PC-3 (cell line): ENCODE measurements at places on chromosomes 3 and 15.

DNA sequence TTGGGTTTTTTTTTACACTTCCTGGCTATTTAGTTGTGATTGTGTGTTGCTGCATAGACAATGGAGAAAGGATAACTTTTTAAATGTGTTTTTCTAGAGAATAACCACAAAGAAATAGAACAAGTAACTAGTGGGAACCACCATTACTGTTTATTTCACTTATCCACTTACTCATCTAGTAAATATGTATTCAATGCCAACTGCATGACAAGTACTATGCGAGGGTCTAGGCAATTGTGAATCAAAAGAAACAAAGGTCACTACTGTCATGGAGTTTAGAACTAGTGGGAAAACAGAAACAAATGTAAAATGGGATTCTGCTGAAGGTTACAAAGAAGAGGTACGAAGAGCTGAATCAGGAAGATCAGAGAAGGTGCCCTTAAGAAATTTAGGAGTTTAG, 600.9 kb upstream of the ROBO2 start:
- no peaks in the 10 kb centered on the region for H3K36me3 ChIP-seq
- no peak overlapping the region for H3K27ac ChIP-seq
- H3K27me3 ChIP-seq = no peaks in the 10 kb centered on the region
- H3K4me1 ChIP-seq = no peaks in the 10 kb centered on the region
- peak; percentile 36 for DNase-seq

DNA sequence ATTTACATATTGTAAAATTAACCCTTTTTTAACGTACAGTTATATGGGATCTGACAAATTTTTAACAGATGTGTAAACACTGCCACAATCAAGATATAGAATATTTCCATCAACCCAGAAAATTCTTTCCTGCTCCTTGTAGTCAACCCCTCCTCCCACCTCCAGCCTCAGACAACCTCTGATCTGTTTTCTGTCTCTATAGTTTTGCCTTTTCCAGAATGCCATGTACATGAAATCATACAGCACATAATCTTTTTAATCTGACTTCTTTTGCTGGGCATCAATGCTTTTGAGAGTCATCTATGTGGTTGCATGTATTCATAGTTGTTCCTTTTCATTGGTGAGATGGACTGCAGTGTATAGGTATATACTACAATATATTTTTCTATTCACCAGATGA, 153.0 kb downstream of the SMAD6 start:
- no peaks in the 10 kb centered on the region for H3K27me3 ChIP-seq
- no peak overlapping the region for H3K4me3 ChIP-seq

- H3K4me1 ChIP-seq = no peaks in the 10 kb centered on the region
- no peak overlapping the region for H3K4me3 ChIP-seq
- H3K27me3 ChIP-seq = no peaks in the 10 kb centered on the region
- no peak for DNase-seq
- no peak overlapping the region for H3K27ac ChIP-seq
- no peaks in the 10 kb centered on the region for H3K36me3 ChIP-seq
Observed at GRCh38 chr15:76164602-76165001, 104.8 kb downstream of the TMEM266 start.

DNA sequence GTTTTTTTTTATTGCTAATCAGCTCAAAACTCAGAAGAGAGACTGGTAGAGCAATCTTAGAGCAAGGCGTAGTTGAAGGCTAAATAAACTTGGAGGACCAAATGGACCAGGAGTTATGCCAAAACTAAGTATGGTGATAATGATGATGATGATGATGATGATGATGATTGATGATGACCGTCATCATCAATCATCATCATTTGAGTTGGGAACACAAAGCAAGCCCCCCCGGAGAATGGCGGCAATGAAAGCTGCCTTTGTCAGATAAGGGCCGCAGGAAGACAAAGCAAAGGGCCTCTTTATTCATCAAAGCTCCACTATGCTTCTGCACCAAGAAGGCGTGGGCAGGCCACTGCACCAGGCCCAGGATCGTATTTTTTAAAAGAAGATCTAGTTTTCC, 82.1 kb upstream of the RAD18 start:
- no peaks in the 10 kb centered on the region for H3K27me3 ChIP-seq
- DNase-seq = no peak
- H3K4me3 ChIP-seq = no peak overlapping the region
- no peaks in the 10 kb centered on the region for H3K36me3 ChIP-seq
- no peak overlapping the region for H3K27ac ChIP-seq

- peak; percentile 10 for DNase-seq
- no peak overlapping the region for H3K4me3 ChIP-seq
- H3K27ac ChIP-seq = no peak overlapping the region
- H3K27me3 ChIP-seq = no peaks in the 10 kb centered on the region
Observed at GRCh38 chr3:156761713-156762451, 64.3 kb upstream of the LEKR1 start.

DNA sequence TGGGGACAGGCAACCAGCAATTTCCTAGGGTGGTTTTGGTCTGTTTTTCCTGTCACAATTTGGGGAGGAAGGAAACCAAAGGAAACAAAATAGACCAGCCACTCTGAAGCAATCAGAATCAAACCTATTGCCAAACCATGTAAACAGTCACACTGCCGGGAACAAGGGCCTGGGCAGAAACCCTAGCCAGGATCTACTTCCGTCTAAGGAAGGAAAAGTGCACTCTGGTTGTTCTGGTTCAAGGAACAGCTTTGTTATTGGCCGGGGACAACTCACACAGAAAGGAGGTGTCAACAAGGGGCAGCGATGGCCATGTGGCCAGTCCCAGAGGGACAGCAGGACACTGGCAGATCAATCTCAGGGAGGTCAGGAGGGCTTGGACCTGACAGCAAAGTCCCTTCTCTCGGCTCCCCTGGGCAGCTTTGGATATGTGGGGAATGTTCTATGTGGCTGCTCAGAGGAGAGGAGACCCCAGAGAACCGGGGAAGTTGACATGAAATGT, 17.5 kb upstream of the RAD18 start:
- no peaks in the 10 kb centered on the region for H3K4me1 ChIP-seq
- peaks cover 3% of the 10 kb centered on the region; the same call in 1 of the 2 replicates for H3K27me3 ChIP-seq
- H3K4me3 ChIP-seq = no peak overlapping the region
- no peak for DNase-seq

DNA sequence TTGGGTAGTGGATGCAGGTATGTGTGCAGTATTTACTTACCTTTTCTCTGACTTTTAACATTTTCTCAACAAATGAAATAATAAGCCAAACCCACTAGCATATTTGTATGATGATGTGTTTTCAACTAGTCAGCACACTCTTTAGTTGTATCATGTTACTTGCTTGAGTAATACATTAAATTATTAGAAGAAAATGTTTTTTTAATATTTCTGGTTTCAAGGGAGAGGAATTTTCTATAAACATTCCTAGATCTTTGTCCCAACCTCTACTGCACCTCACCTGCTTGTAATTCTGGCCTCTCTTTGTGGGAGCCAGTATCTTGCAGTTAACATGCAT, 161.8 kb upstream of the CBLB start:
- H3K4me1 ChIP-seq = peaks cover 54% of the 10 kb centered on the region
- peak overlapping the region; percentile 30; the same call in 1 of the 2 replicates for H3K4me3 ChIP-seq

DNA sequence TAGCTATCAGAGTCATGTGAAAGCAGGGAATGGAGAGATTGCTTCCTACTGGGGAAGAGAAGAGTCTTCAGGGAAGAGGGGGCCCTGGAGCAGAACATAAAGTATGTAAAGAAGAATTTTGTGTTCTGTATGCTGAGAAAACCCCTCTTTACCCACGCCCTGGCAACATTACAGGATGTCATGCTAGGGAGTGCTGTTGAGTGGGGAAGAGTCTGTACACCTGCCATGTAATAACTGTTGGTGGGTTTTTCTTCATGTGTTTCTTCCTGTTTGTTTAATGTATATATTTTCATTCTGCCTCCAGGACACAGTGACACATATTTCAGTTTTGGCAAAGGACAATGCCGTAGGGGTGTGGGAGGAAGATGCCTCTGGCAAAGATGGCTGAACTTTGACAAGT, 122.8 kb upstream of the LPP start:
- no peak overlapping the region for H3K27ac ChIP-seq
- no peak overlapping the region for H3K4me3 ChIP-seq
- H3K27me3 ChIP-seq = no peaks in the 10 kb centered on the region
- 0 out of 2 replicates have a peak, but pooled peaks cover 4% of the 10 kb centered on the region for H3K4me1 ChIP-seq
- peak; percentile 29 for DNase-seq
- no peaks in the 10 kb centered on the region for H3K36me3 ChIP-seq

GRCh38 chr15:52136442-52136980, 23.9 kb upstream of the BCL2L10 start:
- no peaks in the 10 kb centered on the region for H3K27me3 ChIP-seq
- H3K4me3 ChIP-seq = no peak overlapping the region
- no peaks in the 10 kb centered on the region for H3K36me3 ChIP-seq
- no peaks in the 10 kb centered on the region for H3K4me1 ChIP-seq
- no peak for DNase-seq

DNA sequence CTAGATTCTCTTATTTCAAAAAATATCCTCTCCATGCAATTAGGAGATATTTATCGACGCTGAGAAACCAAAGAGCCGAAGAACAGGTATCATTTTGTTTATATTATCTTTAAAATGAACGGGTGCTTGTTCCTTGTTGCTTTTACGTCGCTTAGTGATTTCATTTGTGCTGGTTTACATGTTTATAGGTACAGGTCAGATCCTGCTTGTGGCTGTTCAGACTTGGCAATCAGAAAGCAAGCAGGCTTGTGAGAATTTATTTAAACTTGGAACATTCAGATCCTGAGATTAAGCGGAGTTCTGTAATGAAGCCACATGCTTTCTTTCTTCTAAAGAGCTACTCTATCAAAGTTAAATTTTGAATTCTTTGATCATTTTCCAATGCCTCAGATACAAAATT, 43.0 kb upstream of the ATP2C1 start:
- no peaks in the 10 kb centered on the region for H3K36me3 ChIP-seq
- H3K27me3 ChIP-seq = no peaks in the 10 kb centered on the region
- no peak overlapping the region for H3K27ac ChIP-seq
- DNase-seq = no peak
- H3K4me3 ChIP-seq = no peak overlapping the region
- 0 out of 2 replicates have a peak, but pooled peaks cover 6% of the 10 kb centered on the region for H3K4me1 ChIP-seq

DNA sequence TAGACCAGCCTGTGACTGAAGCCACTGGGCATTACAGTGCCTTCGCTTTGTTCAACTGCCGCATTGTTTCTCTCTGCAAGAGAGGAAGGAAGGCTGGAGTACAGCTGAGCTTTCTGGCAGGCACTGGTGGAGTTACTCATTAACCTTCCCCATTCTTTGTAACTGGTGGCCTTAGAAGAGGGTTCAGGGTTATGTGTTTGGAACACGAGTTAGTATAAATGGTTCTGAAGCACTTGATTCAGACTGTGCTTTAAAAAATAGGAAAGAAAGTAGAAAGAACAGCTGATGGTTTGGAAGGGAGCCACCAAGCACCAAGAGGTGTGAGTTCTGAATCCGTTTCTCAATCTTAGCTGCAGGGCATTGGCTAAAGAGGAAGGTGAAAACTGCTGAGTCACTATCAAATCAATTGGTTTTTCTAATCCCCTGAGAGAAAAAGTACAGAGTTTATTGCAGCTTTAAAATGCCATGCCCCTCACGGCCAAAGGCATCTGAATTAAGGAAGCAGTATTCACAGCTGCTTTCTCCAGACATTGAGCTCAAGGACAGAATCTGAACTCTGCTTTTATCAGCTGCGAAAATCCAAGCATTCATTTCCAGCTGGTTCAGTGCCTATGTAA, 3.6 kb downstream of the HGD start:
- H3K27ac ChIP-seq = peak overlapping the region; percentile 28
- H3K27me3 ChIP-seq = no peaks in the 10 kb centered on the region
- peak; percentile 58 for DNase-seq
- H3K36me3 ChIP-seq = no peaks in the 10 kb centered on the region

DNA sequence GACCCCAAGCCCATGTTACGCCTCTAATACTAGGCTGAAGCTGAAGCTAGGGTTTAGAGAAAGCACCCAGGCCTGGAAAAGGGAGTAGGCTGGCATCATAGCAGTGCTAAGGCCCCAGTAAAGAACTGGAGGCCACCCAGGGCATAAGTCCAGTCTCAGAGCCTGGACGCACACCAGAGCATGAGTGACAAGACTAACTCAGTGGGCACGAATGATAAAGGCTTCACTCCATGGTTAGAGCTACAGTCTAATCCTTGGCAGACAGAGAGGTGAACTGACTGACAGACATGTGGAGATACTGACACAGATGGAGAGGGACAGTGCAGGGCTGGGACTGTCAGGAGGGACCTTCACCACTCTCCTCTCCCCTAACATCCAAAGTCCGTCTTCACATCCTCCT, 139.8 kb downstream of the KCNMB2 start:
- no peaks in the 10 kb centered on the region for H3K4me1 ChIP-seq
- DNase-seq = no peak
- no peaks in the 10 kb centered on the region for H3K27me3 ChIP-seq
- no peak overlapping the region for H3K4me3 ChIP-seq
- H3K36me3 ChIP-seq = no peaks in the 10 kb centered on the region
- H3K27ac ChIP-seq = no peak overlapping the region

GRCh38 chr3:185649414-185649813, 63.3 kb downstream of the SENP2 start:
- H3K4me3 ChIP-seq = no peak overlapping the region
- H3K27me3 ChIP-seq = no peaks in the 10 kb centered on the region
- no peak overlapping the region for H3K27ac ChIP-seq

DNA sequence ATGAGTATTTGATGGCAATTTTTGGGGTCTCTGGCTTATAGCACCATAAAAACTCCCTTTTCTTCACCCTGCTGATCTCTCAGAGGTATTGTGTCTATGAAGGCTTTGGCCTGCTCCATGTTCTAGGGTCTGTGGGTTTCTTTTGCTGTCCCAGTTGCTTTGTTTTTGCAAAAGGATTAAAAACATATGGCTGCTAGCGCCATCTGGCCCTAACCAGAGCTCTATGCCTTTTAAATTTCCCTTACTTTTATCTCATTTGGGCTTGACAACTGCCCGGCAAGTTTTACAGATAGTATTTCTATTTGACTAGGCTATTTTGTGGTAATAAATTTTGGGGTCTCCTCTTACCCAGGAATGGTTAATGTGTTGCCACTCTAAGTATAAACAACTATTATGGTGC, 6.4 kb upstream of the GHRL start:
- no peaks in the 10 kb centered on the region for H3K27me3 ChIP-seq
- no peak overlapping the region for H3K4me3 ChIP-seq
- no peak overlapping the region for H3K27ac ChIP-seq
- peaks cover 38% of the 10 kb centered on the region for H3K36me3 ChIP-seq

GRCh38 chr3:191336833-191337232, 6.5 kb upstream of the UTS2B start:
- H3K4me1 ChIP-seq = peaks cover 78% of the 10 kb centered on the region
- 0 out of 2 replicates have a peak overlapping the region, but pooled peaks have one; percentile 4 for H3K27ac ChIP-seq
- DNase-seq = no peak
- H3K27me3 ChIP-seq = no peaks in the 10 kb centered on the region

GRCh38 chr15:67504796-67505195, 16.1 kb upstream of the C15orf61 start:
- no peaks in the 10 kb centered on the region for H3K36me3 ChIP-seq
- no peak overlapping the region for H3K27ac ChIP-seq
- DNase-seq = peak; percentile 3
- no peaks in the 10 kb centered on the region for H3K27me3 ChIP-seq

DNA sequence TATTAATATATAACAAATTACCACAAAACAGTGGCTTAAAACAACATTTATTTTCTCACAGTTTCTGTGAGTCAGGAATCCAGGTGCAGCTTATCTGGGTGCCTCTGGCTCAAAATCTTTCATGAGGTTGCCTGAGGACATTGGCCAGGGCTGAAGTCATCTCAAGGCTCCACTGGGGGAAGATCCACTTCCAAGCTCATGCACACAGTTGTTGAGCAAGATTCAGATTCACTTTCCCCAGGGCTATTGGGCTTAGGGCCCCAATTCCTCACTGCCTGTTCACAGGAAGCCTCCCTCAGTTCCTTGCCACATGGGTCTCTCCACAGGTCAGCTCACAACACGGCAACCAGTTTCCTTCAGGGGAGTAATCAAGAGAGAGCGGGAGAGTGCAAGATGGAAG, 35.0 kb downstream of the RFTN1 start:
- H3K4me3 ChIP-seq = no peak overlapping the region
- no peak overlapping the region for H3K27ac ChIP-seq
- H3K27me3 ChIP-seq = no peaks in the 10 kb centered on the region
